ENCODE measurements at places on chromosomes 12 and 14.

GRCh38 chr12:46386360-46386867 is 13.8 kb upstream of the SLC38A2 start:
- DNase-seq: peak; percentile 98

- no peak for DNase-seq
Measured at GRCh38 chr14:51022769-51023168, 72.1 kb downstream of the TRIM9 start.

DNA sequence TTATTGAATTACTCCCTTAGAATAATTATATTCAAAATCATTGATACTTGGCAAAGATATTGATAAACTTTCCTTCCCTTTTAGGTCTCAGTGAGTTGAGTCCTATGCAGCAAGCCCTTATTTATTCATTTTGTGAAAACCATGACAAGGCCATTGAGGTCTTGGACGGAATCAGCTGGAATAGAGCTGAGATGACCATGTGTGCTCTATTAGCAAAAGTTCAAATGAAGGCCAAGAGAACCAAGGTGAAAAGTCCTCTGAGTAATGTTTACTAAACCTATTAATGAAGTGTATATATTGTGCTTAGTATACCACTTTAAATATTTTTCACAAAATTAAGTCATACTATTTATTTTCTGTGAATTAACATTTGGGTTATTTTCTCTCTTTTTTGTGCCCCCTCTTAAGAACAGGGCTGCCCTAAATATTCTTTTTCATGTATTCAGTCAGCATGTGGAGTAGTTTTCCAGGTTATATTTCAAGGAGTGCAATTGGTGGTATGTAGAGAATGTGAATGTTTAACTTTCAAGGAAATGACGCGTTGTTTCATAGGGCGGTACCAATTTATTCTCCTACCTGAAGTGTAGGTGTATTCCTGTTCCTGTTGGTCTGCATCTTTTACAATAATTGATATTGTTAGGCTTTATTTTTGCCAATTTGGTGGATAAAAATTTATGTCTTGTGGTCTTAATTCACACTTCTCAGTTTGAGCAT is 201.4 kb downstream of the TTC6 start:
- DNase-seq: no peak

- DNase-seq: no peak
Measured at GRCh38 chr14:100867631-100868315, 35.7 kb downstream of the RTL1 start.

DNA sequence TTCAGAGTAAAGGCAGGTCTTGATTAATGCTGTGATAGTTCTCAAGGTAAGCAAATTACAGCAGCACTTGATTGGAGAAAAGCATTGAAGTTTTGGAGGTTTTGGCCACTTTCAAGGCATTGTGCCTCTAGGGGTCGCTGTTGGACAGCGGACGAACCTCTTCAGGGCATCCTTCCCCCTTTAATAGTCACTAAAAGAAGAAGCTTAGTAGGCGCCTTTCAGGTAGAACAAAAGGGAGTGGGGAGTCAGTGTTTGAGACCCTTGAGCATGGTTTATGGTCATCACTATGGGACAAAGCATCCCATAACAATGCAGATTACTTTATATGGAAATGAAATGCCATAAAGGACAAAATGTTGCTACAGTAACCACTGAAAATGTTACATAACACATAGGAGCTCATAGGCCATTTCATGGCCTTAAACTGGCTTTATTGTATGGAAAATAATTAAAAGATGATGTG is 199.5 kb upstream of the DCN start:
- DNase-seq: peak; percentile 74

DNA sequence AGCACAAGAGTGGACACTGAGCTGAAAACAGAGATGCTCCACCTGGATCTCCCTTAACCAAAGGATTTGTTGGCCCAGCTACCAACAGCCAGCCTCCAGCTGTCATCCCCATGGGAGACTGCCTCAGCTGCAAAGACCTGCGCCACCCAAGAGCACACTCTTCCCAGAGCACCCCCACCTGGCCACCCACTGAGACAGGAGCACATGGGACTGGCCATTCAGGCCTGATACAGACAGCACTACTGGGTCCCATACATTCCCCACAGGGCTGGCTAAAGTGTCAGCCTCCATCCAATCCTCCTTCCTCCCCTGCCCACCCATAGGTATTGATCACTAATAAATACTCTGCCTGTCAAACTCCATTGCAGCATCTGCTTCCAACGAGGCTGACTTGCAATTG is 241.5 kb downstream of the BCL11B start:
- DNase-seq: no peak

GRCh38 chr12:113043240-113043639 is 13.3 kb upstream of the DTX1 start:
- no peak for DNase-seq

DNA sequence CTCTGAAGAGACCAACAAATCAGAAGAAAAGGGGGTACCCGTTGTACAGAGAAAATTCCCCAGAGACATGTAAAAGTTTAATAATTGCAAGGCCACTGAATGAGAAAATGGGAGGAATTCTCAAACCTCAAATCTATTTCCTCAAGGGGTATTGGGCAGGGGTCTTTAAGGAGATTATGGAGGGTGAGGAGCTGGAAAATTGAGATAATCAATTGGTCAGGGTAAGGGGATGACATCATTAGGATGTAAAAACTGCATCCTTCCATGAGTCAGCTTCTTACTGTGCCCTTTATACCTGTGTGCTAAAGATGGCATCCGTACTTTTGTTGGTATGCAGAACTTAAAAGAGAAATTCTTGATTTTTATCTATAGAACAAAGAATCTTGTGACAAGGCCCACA is 641.5 kb downstream of the LRFN5 start:
- DNase-seq: no peak

- DNase-seq: peak; percentile 3
Measured at GRCh38 chr14:57845802-57846531, 19.9 kb downstream of the SLC35F4 start.

DNA sequence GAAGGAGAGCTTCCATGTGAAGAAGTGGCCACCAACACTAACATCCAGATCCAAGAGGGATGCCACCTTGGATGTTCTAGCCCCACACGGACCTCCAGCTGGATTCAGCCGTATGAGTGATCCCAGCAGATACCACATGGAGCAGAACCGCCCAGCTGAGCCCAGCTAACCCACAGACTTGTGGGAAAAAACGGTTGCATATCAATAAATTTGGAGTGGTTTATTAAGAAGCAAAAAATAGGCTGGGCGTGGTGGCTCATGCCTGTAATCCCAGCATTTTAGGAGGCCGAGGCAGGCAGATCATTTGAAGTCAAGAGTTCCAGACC is 11.9 kb upstream of the IFT81 start:
- no peak for DNase-seq

GRCh38 chr14:104094056-104094708 is 8.7 kb downstream of the ASPG start:
- DNase-seq: no peak

DNA sequence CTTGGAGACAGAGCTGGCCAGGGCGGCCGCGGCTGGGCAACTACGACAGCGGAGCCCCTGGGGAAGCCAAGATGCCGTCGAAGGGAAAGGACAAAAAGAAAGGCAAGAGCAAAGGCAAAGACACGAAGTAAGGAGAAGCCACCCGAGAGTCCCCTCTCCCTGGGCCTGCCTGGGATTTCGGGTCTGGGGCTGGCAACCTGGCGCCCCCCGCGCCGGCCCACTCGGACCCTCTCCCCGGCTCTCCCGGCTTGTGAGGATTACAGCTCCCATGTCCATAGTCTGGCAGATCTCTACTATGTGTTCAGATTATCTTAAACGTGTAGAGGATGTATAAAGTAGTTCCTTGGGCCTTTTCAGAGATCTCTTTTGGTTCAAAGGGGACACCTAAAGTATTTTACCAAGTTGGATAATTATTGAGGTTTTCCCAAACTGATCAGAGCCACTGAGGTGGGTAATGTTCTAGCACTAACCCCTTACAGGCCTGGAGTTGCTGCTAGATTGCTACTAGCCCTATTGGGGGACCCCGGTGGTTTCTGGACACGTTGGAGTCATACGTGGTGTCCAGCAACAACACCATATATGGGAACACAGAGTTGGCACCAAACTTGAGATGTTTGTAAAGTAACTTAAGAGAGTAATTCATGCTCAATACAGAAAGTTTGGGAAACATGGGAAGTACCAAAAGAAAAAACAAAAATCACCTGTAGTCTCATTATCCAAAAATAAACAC is 424 bp downstream of the BBOF1 start:
- DNase-seq: peak; percentile 74

- DNase-seq: no peak
Measured at GRCh38 chr14:57769863-57770523, 95.9 kb downstream of the SLC35F4 start.

DNA sequence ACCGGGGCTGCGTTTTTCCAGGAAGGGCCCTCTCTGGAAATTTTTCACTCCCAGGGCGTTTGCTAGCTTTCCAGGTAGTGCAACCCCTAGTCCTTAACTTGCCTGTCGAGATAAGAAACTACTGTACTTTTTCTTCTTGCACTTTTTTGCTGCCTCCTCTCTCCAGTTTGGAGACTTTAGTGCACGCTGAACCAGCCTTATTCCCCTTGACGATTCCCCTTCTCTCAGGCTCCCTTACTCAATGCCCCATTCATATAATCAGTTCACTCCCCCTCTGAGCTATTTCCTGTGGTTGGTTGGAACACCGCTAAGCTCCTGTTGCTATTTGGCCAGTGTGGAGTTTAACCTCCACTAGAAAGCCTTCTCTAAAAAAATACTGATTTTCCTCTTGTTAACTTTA is 682 bp downstream of the CREBL2 start:
- peak; percentile 63 for DNase-seq
